ENCODE measurements at places on chromosomes 3 and 15.
A peak's percentile ranks its signal among the peaks of the same experiment; 100 is the strongest.

DNA sequence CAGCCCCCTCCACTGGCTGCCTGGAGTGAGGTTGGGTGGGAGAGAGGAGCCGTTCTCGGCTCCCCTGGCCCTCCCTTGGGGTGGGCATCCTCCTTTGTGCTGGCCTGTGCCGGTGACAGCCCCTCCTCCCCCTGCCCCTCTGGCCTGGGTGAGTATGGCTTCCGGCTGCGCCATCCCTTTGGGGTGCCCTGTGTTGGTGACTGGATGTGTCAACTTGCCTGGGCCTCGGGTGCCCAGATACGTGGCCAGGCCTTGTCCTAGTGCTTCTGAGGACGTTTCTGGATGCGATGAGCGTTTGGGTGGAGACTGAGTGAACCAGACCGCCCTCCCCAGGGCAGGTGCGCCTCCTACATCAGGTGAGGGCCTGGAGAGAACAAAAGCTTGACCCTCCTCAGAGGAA lies 59.7 kb downstream of the PLXNA1 start:
- DNase-seq: no peak

GRCh38 chr15:50556642-50557371 lies 10.3 kb upstream of the USP50 start:
- DNase-seq: no peak

DNA sequence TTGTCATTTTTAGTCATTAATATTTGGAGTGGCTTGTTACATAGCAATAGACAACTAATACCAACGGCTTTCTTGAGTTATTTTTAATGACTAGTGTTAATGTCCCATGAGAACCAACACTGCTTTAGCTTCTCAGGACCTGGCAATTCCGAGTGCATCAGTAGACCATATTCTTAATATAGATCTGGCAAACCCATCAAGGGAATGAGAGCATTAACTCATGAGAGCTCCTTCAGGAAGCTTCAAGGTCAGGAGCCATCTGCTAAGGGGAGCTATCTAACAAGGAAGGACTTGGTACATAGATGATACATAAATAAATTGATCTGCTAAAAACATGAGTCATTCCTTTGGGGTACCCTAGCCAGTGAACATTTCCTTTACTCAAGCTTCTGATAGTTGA lies 122.6 kb upstream of the EPHA3 start:
- DNase-seq: no peak

GRCh38 chr3:137325170-137325569 lies 367.4 kb downstream of the IL20RB start:
- no peak for DNase-seq

GRCh38 chr15:52558196-52558595 lies 10.6 kb downstream of the ARPP19 start:
- DNase-seq: no peak

DNA sequence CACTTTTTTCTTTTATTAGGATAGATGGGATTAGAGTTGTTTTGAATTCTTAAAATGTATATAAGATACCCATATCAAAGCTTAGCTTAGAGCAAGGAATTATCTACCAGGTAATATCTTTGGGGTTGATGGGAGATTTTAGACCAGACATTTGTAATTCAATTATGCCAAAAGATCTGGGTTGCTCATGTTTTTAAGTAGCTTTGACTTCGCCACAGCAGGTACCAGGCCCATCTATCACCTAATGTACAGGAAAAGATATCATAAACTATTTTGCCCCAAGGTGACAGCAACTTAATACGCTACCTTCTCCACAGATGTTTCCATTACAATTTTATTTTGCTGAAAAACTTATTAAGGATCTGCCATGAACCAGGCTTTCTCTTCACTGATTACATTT lies 514.6 kb upstream of the ADAMTS9 start:
- DNase-seq: no peak

GRCh38 chr3:140035871-140036270 lies 100.9 kb downstream of the CLSTN2 start:
- DNase-seq: no peak

- no peak for DNase-seq
These were observed 45.6 kb downstream of the NMD3 start for GRCh38 chr3:161266731-161267150.

DNA sequence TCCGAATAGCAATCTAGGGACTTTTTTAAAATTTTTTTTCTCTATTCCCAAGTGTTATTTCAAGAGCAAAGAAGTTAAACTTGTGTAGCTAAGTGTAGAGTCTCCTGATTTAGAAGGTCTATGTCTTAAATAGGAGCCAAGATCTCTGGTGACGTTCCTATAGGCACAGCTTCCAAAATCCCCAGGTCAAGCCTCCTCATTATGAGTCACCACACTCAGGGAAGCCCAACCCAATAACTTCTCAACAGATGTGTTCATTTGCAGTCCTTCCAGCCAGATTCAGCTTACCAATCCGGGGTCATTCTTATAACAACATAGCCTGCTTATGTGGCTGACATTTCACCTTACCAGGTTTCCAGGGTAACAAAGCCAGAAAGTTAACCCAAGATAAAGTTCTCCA lies 270.3 kb downstream of the IL5RA start:
- peak; percentile 24 for DNase-seq

DNA sequence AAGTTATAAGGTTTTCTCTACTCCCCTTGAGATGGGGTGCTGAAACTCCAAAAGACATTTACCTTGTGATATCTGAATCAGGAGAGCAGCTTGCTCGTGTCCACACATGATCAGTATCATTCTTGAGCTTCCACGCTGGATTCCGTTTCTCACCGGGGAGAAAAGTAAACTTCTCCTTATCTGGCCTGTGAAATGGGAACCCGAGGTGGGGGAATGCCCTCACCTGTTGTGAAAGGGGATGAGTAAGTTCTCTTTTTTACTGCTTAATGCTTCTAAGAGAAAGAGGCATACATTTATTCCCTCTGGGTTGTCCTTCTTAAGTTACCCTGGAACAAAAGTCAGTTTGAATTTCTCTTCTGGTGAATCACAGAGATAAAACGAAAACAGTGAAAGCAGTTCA lies 440.5 kb upstream of the ADAMTS9 start:
- no peak for DNase-seq

- no peak for DNase-seq
These were observed 79.7 kb upstream of the ZNF280D start for GRCh38 chr15:56812961-56813360.

- DNase-seq: no peak
These were observed 109.3 kb upstream of the MME start for GRCh38 chr3:154970797-154971196.

DNA sequence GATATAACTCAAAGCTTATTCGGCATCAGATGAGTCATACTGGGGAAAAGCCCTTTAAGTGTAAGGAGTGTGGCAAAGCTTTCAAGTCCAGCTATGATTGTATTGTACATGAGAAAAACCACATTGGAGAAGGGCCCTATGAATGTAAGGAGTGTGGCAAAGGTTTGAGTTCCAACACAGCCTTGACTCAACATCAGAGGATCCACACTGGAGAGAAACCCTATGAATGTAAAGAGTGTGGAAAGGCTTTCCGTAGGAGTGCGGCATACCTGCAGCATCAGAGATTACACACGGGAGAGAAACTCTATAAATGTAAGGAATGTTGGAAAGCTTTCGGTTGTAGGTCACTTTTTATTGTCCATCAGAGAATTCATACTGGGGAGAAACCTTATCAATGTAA lies 7.5 kb downstream of the ZNF621 start:
- no peak for DNase-seq

GRCh38 chr15:40248006-40248783 lies 9.3 kb downstream of the PAK6 start:
- DNase-seq: no peak

DNA sequence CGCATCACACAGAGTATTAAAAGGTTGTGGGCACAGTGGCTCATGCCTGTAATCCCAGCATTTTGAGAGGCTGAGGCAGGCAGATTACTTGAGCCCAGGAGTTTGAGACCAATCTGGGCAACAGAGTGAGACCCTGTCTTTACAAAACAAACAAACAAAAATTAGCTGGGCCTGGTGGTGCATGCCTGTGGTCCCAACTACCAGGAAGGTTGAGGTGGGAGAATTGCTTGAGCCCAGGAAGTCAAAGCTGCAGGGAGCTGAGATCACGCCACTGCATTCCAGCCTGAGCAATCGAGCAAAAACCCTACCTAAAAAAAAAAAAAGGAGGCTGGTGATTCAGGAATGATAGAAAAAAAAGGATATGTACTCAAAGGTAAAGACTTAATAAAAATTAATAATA lies 28.2 kb upstream of the ST6GAL1 start:
- DNase-seq: no peak

- DNase-seq: no peak
These were observed 25.9 kb downstream of the CCDC32 start for GRCh38 chr15:40538976-40539375.

GRCh38 chr3:8052659-8053058 lies 449.0 kb upstream of the LMCD1 start:
- DNase-seq: no peak

DNA sequence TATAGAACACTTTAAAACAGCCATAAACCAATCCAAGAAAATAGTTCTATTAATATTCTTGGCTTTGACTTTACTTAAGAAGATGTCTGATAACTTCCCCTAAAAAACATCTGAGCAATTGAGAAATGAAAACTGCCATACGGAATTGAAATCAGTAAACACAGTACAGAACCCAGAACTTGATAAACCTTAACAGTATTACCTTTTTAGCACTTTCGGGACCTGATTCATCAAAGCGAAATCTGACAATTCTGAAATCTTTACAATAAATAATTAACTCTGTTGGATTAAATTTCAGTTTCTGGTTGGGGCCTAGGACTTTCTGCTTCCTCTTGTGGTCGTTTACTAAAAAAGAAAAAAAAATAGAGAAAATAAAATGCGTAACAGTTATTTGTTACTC lies 17.3 kb downstream of the MTMR10 start:
- no peak for DNase-seq

GRCh38 chr3:30768703-30769550 lies 125.5 kb downstream of the GADL1 start:
- peak; percentile 54 for DNase-seq

GRCh38 chr3:16468002-16468335 lies 45.5 kb downstream of the RFTN1 start:
- no peak for DNase-seq

DNA sequence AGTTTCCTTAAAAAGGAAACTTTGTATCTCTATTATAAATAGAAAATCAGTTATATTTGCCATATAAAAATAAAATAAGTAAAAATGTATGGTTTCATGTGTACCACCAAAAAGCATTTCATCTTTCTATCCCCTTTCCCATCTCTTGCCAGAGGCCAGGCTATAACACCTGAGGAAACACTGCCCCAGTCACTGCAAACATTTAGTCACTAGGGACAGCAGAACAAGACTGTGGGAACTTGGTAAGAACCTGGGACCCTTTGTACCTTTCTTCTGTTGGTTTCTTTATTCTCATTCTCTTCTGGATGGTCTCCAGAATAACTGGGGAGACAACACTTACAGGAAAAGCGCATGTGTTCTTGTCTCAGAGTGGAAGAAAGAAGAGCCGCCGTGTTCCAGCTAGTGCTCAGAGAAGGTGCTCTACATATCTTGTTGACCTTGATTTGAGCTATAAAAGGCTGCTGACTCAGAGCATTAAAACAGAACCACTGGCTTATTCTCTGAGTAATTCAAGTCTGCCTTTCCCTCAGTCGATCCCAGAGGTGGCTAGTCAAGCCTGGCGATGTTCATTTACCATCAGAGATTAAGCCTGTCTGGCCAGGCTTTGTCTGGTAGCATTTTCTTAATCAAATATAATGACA lies 361.6 kb downstream of the RBMS3 start:
- DNase-seq: no peak

GRCh38 chr15:69601711-69602504 lies 149.3 kb downstream of the RPLP1 start:
- no peak for DNase-seq

DNA sequence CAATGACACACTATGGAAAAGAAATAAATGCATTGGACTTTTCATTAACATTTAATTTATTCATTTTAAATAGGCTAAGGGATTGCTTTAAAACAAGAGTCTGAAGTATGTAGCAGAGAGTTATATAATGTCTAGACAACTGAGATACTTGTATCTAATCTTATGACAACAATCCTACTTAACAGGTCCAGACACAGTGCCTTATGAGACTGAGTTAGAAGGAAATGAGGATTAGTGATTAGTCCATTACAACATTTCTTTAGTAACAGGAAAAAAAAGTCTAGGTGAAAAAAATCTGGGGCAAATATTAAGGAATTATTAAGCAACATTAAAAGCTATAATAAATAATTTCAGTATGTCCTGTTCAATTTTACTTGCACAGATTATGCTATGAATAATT lies 140.6 kb downstream of the MEIS2 start:
- no peak for DNase-seq

DNA sequence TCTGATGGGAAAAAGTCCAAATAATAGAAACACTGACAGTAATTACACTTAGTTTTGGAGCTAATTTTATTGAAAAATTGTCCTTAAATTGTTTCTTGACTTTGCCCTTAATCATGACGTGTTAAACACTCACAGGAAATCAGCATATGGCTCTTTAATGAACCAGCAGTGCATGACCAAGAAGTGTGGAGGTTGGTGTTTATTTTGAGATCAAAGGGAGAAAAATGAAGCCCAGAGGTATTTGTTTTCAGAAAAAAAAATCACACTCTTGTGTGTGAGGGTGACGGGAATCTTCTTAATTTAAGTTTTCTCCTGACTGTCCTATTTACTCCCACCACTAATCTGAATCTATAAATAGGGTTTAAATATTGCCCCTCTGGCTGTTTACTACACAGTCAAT lies 28.8 kb upstream of the SYNM start:
- DNase-seq: no peak

DNA sequence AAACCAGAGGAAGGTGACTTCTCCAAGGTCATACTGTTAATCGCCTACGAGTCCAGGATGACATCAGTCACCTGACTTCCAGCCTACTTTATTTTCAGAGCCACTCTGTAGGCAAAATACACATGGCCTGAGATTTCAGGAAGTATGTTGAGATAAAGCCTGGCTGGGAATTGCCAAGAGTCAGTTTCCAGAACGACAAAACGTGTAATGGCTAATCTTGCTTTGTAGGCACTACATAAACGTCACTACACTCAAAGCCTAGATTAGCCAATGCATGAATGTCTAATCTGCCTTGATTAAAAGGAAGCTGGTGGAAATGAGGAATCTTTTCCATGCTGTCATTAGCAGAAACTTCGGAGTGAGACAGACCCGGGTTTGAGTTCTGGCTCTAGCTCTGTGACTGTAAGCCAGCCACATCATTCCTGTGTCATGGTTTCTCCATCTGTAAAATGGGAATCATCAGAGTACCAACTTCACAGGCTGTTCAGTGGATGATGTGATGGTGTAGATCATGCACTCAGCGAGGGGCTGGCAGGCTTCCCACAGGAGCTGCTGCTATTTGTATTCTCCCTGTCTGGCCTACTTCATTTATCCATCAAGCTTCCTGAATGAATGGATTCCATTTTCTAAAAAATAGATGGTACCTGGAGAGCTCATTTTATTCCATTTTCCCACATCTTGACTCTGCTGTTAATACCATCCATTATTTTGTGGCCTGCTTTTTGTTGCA lies 241.9 kb downstream of the XXYLT1 start:
- DNase-seq: peak; percentile 32

- DNase-seq: no peak
These were observed 314.1 kb upstream of the TGFBR2 start for GRCh38 chr3:30292192-30292893.

DNA sequence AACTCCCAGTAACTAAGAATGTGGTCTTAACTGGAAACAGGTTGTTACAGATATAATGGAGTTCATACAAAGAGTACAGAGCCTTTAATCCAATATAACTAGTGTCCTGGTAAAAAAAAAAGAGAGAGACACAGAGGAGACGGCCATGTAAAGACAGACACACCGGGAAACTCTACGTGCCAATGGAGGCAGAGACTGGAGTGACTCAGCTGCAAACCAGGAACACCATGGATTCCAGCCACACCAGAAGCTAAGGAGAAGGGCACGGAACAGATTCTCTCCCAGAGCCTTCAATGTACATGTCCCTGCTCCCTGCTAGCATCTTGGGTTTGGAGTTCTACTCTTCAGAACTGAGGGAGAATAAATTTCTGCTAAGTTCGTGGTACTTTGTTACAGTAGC lies 4.5 kb downstream of the RNF168 start:
- DNase-seq: no peak

Measured in heart left ventricle (tissue), 16 donors.